ENCODE measurements at places on chromosomes 1 and 21.

- no peak for DNase-seq
These were observed 35.4 kb downstream of the FAAP20 start for GRCh38 chr1:2159124-2159523.

- no peak for DNase-seq
These were observed 5.1 kb downstream of the TLCD4 start for GRCh38 chr1:95122151-95122697.

DNA sequence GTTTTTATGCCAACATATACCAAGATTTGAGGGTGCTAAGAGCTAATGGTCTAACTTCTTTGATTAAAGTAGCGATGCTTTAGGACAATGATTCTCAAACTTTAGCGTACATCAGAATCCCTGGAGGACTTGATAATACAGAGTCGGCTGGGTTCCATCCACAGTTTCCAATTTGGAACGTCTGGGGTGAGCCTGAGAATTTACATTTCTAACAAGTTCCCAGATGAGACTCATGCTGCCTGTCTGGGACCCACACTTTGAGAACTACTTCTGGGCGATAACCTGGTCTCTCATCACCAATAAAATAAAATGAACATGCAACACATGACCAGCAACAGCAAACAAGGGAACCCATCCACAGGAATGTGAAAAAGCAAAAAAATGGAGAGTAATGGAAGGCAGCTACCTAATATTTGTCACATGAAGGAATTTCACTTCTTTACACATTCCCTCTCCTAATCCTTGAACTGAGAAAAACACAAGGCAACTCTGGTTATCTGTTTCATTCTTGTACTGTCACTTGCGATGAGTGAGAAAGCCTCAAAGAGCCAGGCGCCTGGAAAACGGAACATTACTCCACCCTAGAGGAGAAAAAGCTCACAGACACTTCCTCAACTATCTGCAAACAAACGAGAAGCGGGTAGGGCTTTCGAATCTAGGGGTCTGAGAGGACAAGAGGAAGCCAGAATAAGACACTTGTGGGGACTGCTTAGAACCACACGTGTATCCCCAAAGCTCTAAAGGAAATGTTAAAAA lies 14.0 kb downstream of the HSF2BP start:
- DNase-seq, result no peak

GRCh38 chr1:107277022-107277421 lies 136.2 kb downstream of the NTNG1 start:
- peak; percentile 25 for DNase-seq

- DNase-seq, result no peak
These were observed 22.9 kb upstream of the RALGPS2 start for GRCh38 chr1:178702146-178702545.

GRCh38 chr1:151604291-151604690 lies 7.6 kb upstream of the SNX27 start:
- DNase-seq, result no peak

- no peak for DNase-seq
These were observed 249.6 kb upstream of the BEND5 start for GRCh38 chr1:49026230-49026811.

- DNase-seq, result no peak
These were observed 1.6 kb upstream of the S1PR1 start for GRCh38 chr1:101235216-101235695.

- no peak for DNase-seq
These were observed 424.5 kb downstream of the NEGR1 start for GRCh38 chr1:71857862-71858261.

- DNase-seq, result no peak
These were observed 371.4 kb downstream of the HHAT start for GRCh38 chr1:210700083-210700482.

- DNase-seq, result no peak
These were observed 90.8 kb downstream of the NFIA start for GRCh38 chr1:61173118-61173517.

DNA sequence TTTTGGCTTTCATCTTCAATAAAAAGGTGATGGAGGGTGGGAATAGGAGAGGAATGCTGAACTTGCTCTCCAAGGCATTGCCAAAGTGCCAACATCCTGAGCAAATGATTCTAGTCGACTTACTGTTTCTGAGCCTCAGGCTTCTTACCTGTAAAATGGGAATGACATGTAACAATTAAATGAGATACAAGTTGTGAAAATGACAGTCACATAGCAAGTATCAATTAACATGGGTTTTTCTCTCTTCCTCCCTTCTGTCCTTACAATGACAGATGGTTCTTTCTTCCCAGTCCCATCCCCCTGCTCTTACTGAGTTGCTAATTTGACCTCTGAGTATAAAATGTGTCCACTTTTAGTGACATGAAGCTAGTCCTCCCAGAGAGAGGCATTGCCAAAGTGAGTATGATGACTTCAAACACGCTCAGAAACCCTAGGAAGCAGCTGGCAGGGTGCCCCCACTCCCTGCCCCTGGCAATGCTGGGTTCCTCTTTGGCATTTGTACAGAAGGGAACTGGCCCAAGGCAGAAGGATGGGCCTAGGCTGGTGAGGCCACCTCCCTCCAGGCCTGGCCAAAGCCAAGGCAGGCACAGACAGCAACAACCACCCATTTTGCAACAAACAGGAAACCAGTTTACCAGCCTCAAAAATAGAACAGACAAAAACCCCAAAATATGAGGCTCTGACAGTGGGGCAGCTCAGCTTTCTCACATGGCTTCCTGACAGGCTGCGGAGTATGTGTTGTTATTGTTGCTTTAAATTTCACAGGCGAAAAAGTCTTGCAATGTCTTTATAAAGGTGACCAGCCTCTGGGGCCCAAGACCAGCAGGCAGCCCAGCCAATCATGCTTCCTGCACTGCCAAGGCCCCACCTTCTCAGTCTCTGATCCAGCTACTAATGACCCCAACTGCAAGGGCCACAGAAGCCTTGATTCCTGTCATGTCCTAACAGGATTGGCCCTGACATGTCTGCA lies 115.9 kb downstream of the HIVEP3 start:
- DNase-seq, result no peak

- DNase-seq, result peak; percentile 20
These were observed 103.7 kb upstream of the NFIA start for GRCh38 chr1:60978421-60979357.

- DNase-seq, result no peak
These were observed 66.3 kb downstream of the SLC27A3 start for GRCh38 chr1:153841463-153841994.

GRCh38 chr1:206449565-206449964 lies 20.7 kb upstream of the IKBKE start:
- DNase-seq, result no peak

- DNase-seq, result no peak
These were observed 125.1 kb downstream of the CACNA1E start for GRCh38 chr1:181608386-181608785.

- no peak for DNase-seq
These were observed 9.2 kb downstream of the PIGM start for GRCh38 chr1:160022330-160023310.

- DNase-seq, result no peak
These were observed 6.4 kb upstream of the NBPF11 start for GRCh38 chr1:148158341-148159003.

GRCh38 chr1:238176441-238176840 lies 285.7 kb upstream of the ZP4 start:
- DNase-seq, result peak; percentile 15

- no peak for DNase-seq
These were observed 4.4 kb upstream of the CAPN2 start for GRCh38 chr1:223708001-223708359.

GRCh38 chr1:208731981-208732821 lies 488.0 kb upstream of the PLXNA2 start:
- no peak for DNase-seq

DNA sequence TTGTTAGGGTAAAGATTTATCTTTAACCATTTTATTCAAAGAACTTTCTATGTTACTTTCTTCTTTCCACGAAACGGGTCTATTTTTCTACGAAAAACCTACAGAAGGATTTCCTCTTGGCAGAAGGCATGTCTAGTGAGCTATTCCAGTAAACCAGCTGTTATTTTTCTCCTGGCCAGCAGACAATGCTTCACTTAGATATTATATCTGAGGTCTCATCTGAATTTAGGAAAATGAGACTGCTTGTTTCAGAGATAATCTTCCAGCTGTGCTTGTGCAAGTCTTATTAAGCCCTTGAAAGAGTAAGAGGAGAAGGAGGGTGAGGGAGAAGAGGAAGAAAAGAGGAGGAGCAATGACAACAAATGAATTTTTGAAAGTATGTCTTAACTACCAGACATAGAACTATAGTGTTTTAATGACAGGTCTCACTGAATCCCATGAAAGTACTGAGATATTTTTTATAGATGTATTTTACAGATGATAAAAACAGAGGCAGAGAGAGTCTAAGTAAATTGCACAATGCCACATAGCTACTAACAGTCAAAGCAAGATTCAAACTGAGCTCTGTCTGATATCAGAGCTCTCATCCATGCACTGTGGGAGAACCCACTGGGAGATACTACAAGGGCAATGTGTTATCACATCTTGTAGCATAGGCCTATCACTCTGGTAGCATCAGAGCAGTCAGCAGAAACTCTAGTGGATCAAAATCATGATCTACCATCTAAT lies 54.6 kb upstream of the SAMSN1 start:
- DNase-seq, result no peak

DNA sequence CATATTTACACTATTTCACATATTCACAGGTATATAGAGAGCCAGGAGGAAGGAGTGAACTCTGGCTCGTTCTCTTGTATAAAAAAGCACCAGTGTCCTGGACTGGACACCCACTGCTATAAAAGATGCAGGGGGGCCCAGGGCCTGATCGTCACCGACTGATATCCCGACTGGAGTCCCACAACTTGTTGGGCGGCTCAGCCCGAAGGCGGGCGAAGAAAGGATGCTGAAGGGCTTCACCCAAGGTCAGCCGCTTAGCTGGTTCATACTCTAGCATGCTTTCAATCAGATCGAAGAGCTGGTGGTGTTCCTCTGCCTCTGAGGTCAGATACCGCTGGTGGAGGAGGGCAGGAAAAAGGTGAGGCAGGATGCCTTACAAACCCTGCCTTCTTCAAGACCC lies 907 bp upstream of the SCAMP3 start:
- no peak for DNase-seq

GRCh38 chr1:193222056-193222615 lies 35.7 kb upstream of the B3GALT2 start:
- DNase-seq, result no peak

- no peak for DNase-seq
These were observed 19.4 kb downstream of the KNCN start for GRCh38 chr1:46532095-46532494.

DNA sequence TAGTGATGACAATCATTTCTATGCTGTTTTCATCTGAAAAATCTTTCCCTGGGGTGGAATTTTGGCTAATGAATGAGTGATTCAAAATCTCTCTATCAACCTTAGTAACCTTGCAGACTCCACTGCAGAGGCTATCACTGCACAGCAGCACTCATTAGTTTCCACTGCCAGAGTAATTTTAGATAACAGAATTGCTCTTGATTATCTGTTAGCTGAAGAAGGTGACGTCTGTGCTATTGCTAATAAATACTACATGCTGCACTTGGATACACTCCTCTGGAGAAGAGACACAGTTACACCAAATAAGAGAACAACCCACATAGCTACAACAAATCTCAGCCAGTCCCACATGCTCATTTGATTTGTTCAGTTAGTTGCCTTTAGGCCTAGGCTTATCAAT lies 1348.4 kb downstream of the NCAM2 start:
- DNase-seq, result no peak

DNA sequence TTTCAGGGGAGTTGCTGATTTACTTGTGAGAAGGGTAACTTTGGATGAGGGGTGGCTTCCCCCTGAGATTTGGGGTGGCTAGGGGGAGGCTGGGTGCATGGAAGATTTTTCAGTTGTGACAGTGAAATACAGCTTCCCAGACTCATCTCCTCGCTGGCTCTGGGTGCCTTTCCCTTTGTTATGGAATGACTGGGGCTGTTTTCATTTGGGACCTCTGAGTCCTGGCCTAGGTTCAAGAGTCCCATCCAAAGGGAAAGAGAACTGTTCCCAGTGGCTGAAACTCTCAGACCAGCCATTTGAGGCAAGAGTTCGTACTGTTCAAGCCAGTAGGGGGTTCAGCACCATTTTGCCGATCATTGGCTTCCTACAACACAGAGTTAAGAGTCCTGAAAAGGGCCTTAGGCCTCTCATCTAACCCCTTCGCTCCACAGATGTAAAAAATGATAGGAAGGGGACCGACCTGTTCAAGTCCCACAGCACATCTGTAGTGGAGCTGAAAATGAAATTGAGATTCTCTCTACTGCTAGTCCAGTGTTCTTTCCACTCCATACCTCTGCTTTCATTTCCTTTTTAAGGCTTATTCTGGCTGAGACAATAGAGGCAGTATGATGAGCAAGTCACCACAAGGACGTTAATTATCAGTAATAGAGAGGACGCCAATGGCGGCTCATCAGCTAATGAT lies 958 bp downstream of the DDR2 start:
- DNase-seq, result no peak

Measured in NT2/D1 (cell line).